ENCODE measurements at places on chromosomes 3 and 15.

GRCh38 chr3:166688665-166689064 lies 691.4 kb downstream of the ZBBX start:
- DNase-seq: no peak

- no peak for DNase-seq
Observed at GRCh38 chr3:48405971-48406370, 23.9 kb downstream of the PLXNB1 start.

- no peak for DNase-seq
Observed at GRCh38 chr3:71640331-71640983, 56.9 kb upstream of the FOXP1 start.

- DNase-seq: no peak
Observed at GRCh38 chr3:74009961-74010844, 385.5 kb upstream of the PDZRN3 start.

GRCh38 chr3:189331002-189331418 lies 159.2 kb downstream of the TPRG1 start:
- DNase-seq: no peak

- no peak for DNase-seq
Observed at GRCh38 chr3:69443457-69443920, 57.6 kb upstream of the FRMD4B start.

DNA sequence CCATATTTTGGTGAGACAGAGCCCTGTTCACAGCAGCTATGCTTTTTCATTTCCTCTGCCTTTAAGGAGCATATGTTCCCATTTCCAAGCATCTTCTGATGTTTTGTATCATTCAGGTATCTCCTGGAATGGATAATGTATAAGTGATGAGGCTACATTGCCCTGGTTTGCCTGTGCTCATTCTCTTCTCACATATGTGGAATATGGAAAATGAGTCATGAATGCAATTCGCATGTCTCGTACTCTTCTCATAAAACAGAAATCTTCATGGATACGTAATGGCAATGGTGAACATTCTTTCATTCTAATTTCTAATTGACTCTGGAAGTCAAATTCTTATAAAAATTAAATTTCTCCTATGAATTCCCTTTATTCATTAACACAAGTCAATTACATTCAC lies 143.1 kb downstream of the CDIN1 start:
- no peak for DNase-seq

GRCh38 chr3:174356596-174356995 lies 502.5 kb upstream of the NAALADL2 start:
- no peak for DNase-seq

- DNase-seq: no peak
Observed at GRCh38 chr3:176514297-176514696, 683.0 kb downstream of the TBL1XR1 start.

- DNase-seq: no peak
Observed at GRCh38 chr3:152466784-152467183, 198.1 kb downstream of the MBNL1 start.

DNA sequence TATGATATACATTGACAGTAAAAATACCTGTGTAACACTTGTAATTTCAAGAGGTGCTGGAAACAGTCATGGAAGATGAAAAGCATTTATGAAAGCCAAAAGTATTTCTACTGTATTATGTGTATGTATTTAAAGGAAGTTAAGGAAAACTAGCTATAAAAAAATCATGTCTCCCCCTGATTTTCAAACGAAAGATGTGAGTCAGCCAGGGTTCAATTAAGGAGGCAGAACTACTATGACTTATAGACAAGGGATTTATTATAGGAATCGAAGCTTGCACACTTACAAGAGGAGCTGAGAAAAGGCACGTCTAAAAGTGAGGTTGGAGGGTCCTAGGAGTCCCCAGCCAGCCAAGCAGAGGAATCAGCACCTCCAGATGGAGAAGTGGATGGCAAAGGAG lies 119.4 kb downstream of the SUCLG2 start:
- no peak for DNase-seq

GRCh38 chr15:70453238-70453637 lies 310.1 kb downstream of the UACA start:
- no peak for DNase-seq
